ENCODE measurements at places on chromosomes 7 and 10. TPM values are rescaled to one million over a fixed set of nuclear protein-coding genes. Genes with fewer than 3 reads are reported as not detected.

Gene FAM20C
- total RNA-seq, result 0.18 TPM

Gene DNTT
- total RNA-seq, result not detected

Gene SLC18A3
- total RNA-seq, result not detected

Gene COPG2
- 36.2 TPM for total RNA-seq

Gene ABCA13
- 4.5 TPM for total RNA-seq

Gene DENND10
- 48.4 TPM for total RNA-seq

Gene ZNF804B
- total RNA-seq, result not detected

Gene SAP25
- total RNA-seq, result 0.60 TPM

Gene ANKRD16
- 3.5 TPM for total RNA-seq

Gene GRID1
- not detected for total RNA-seq

Gene ZNF488
- total RNA-seq, result 1.2 TPM

Gene A1CF
- total RNA-seq, result not detected

Gene TWIST1
- total RNA-seq, result 49.5 TPM

Gene CPED1
- total RNA-seq, result 64.8 TPM

Gene PIP
- total RNA-seq, result not detected

Gene PLEKHS1
- 0.03 TPM for total RNA-seq

Gene CFAP69
- 0.21 TPM for total RNA-seq
